Fibroblast of skin of scalp (primary cell): ENCODE measurements at places on chromosomes 6 and 20.

GRCh38 chr6:68695838-68696237 lies 60.8 kb downstream of the ADGRB3 start:
- DNase-seq: no peak

DNA sequence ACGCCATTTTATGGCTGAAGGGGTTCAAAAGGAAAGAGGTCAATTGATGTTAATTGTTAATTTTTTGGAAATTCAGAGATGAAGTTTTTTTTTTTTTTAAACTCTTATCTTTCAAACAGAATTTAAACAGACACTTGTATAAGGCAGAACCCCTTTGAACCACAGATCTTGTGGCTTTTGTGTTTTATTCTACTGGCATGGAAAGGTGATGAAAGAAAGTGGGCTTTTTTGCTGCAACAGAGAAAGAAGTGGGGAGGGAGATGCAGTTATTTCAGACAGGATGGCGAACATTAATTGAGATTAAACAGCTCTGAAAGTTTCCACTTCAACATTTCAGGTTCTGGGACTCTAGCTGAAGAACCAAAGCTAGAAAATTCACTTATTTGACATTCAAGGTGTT lies 200.9 kb downstream of the GJA10 start:
- DNase-seq: no peak

DNA sequence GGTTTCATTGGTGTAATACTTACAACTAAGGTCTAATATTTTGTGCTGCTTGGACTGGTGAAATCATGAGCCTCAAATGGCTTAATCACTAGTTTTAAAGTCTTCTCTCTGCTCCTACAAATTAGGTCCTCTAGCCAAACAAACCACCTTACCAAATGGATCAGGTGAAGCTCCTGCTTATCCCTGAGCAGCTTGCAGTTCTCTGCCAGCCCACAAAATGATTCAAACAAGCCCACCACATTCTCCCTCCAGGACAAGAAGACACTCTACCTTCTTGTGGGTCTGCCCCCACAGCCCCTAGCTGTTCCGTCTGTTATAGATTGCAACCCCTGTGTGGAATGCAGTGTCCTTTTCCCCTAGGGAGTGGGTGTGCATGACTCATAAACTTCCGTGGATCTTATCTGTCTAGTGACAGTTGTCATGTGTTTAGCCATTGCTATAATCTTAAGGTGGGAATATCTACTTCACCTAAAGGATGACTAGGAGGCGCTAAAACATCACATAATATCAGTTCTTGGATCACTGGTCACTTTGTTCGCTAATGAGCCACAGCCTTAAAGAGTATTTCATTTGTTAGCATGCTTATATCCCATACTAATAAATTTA lies 940.5 kb upstream of the MANEA start:
- DNase-seq: no peak

- DNase-seq: peak; percentile 15
Observed at GRCh38 chr6:44850312-44850711, 462.8 kb downstream of the CDC5L start.

DNA sequence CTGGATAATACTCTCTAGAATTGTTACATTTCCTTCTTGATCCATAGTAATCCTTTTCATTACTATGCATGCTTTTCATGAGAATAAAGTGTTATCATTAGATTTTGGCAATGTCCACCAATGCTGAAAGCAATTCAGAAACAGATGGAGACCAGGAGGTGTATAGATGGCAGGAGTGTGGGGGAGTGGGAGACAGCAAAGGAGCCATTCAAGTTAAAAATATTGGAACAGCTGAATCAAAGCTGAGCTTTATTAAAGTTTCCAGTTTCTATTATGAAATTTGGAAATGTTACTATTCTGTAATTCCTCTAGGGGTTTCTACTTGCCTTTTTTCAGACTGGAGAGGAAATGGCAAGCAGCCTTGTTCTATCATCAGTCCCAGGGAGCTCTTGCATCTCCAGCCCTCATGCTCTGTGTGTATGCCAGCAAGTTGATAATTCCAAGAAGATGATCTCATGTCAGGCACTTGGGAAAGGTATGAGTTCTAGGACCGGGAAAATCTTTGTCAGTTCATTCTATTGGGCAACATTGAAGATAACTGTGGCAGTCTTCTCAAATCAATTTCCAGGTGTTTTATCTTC lies 228.0 kb downstream of the CD109 start:
- DNase-seq: peak; percentile 56

- no peak for DNase-seq
Observed at GRCh38 chr6:95169775-95170174, 407.6 kb upstream of the MANEA start.

GRCh38 chr6:45655745-45656476 lies 278.2 kb upstream of the SUPT3H start:
- peak; percentile 100 for DNase-seq

- DNase-seq: no peak
Observed at GRCh38 chr20:25051386-25052155, 6.4 kb downstream of the ACSS1 start.

DNA sequence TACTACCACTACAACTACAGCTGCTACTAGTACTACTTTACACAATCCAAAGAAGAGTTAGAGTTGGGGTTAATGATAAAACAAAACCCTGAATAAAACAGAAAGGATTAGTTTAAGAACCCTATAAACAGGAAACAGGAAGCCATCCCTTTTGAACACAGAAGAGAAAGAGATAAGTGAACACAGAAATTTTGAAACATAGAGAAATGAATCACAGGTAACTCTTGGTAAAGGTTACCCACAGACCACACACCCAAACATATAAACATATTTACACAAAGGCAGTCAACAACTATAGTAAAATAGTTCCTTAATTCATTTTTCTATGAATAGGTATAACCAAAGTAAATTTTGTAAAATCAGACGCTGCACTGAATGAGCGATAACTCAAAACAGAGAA lies 98.1 kb downstream of the RNGTT start:
- no peak for DNase-seq

- no peak for DNase-seq
Observed at GRCh38 chr6:92050216-92050615, 1369.1 kb downstream of the EPHA7 start.

DNA sequence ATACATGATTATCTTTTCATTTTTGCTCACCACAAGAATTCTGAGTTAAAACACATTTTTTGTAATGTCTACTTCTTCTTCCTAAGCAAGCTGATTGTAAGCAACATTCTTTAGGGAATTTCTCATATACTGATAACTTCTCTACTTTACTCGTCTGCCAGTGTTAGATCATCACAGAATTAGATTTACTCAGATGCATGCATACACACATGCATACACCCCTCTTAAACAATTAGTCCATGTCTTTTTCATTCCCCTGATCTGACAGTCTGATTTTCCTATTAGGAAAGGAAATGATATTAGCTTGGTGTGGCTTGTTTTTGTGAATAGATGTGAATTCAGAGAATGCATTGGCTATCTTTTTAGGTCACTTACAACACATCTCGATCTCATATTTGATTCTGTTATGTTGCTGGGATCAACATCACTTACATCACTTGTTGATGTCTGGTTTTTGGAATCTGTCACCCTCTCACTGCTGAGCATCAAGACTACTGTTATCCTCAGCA lies 91.4 kb downstream of the FIG4 start:
- DNase-seq: no peak

DNA sequence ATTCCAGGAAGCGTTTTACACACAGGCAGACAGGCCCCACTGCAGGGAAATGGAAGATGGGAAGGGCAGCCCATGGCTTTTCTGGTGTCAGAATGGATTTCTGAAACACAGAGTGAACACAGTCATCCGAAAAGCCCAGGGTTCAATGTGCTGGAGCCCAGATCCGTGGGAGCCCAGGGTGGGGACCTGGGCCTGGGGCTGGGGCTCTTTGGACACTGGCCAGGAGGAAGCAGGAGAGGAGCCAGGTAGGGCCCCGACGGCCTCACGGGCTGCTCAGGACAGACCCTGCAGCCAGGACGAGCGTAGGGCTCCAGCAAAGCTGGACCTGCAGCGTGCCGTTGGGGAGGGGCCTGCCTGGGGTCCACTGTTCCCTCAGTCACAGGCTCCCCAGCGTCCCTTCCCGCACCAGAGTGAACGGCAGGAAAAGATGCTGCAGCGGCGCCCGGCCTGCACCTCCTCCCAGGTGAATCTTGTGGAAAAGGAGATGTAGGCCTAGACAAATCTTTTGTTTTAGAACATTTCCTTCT lies 24.3 kb upstream of the LSM14B start:
- DNase-seq: no peak

- DNase-seq: peak; percentile 11
Observed at GRCh38 chr6:66926060-66926459, 1219.0 kb upstream of the EYS start.

- DNase-seq: peak; percentile 59
Observed at GRCh38 chr6:551405-551804, 105.5 kb downstream of the HUS1B start.

DNA sequence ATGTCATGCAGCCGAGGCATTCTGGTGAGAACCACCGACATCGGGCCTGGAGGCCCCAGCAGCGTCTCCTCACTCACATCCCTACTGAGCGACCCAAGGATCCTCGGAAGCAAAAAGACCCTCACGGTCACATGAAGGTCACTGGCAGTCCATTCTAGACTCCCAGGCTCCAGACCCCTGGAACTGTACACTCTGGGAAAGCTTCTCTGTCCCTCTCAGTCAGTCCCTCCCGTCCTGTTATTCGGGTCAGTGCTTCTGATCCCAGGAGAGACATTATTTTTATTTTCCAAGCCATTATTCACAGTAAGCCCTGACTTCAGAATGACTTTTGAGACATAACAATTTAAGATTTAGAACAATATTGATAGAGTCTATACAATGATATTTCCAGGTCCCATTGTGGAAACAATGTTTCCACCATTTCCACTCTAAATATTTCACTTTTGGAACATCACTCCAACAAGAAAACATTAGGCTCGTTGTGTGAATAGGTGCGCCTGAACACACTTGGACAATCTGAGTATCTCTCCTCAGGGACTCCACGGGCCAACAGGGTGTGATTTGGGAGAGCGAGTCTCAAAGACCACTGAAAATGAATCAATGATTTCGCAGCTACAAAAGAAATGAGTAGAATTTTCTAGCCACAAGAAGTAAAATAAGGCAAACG lies 199.7 kb downstream of the SOD2 start:
- DNase-seq: no peak

DNA sequence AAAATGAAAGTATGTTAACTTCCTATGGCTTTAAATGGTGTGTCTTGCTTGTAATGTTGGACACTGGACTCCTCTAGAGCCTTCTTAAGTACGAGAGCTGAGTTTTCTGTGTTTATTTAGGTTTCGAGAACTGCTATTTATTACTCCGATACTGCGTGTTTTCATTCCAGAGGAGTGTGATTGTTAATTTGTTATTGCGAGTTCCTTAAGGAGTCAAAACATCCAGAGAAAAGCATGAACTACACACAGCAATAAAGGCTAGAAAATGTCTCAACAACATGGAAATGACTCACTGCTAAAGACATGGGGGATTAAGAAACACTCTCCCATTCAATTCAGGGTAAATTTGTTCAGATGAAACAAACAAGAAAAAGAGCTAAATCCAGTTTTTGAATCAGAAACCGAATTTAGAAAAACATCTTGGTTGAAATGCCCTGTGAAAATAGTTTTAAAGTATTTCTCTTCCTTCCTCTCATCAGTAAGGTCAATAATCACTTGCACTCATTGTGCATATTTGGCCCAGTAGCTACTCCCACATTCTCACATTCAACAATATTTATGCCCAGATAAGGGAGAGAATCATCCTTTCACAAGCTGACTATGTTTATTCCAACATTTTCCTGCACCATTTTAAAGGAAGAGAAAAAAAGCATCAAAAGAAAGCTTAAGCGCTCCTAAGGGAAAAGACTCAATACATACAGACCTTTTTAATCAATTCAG lies 36.0 kb downstream of the ATXN1 start:
- peak; percentile 84 for DNase-seq

GRCh38 chr20:48823476-48823875 lies 4.3 kb downstream of the PREX1 start:
- no peak for DNase-seq

DNA sequence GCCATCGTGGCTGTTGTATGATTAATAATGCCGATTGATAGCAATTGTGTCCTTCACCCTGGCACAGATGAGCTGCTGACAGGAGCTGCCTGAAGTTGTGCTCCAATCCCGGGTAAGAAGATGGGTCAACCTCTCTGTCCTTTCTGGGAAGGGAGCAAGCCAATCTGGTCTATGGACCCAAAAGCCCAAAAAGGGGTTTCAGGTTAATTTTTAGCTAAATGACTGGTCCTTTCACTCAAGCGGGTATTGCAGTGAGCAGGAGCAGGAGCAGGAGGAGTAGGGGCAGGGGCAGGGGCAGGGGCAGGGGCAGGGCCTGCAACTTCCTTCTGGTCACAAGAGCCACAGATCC lies 164.8 kb downstream of the TAF4 start:
- no peak for DNase-seq

GRCh38 chr6:39113788-39114187 lies 1.2 kb downstream of the SAYSD1 start:
- no peak for DNase-seq

DNA sequence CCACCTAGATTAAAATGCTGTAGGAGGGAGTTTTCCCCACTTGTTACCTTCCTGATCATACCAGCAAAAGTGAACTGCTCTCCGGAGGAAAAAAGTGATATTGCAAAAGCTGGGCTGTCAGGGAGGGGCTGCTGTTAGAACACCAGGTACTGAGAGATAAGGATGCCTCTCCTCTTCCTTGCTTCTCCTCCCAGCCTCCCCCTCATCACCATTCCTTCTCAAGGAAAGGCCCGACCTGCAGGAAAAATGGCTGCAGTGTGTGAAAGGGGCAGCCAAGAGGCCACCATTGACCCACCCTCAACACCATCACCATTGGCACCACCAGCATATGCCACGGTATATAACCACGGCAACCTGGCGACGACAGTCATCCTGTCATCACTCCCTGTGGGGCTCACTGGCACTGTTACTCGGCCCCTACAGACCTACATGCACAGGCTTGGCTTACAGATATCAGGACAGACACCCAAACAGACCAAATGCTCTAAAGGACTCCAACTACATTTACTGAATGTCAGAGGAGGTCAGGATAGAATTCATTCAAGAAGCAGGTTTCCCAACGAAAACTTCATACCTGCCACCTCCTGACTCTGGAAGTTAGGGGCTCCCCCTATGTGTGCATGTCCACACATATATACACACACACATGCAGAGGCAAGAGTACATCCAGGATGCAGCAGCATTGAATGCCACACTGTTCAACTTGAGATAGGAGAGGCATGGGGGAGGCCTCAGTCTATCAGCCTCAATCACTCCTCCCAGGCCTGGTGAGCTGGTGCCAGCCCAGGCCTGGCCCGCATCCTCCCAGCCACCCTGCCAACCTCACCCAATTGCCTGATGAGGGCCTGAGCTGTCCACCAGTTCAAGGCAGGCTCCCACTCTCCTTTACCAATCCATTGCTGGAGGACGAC lies 13.9 kb upstream of the MDGA1 start:
- DNase-seq: no peak
